ENCODE measurements at places on chromosomes 12 and 14.

DNA sequence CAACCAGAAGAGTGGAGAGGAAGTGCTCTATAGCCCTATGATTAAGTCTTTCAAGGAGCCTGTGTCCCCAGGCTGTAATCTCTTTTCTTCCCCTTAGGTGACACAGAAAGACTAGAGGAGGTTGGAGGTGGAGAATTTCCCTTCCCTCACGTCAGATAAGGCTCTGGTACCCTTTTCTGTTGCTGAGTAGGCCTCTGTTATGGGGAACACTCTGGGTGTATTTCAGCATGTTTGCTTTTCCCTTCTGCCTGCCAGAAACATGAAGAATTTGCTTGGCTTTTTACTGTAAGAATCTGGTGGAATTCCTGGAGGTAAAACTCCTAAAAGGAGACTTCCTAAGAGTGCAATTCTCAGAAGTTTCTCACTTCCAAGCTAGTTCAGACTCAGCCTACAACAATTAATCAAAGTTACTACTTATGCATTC is 58.3 kb downstream of the SIX1 start:
- no peak for DNase-seq

DNA sequence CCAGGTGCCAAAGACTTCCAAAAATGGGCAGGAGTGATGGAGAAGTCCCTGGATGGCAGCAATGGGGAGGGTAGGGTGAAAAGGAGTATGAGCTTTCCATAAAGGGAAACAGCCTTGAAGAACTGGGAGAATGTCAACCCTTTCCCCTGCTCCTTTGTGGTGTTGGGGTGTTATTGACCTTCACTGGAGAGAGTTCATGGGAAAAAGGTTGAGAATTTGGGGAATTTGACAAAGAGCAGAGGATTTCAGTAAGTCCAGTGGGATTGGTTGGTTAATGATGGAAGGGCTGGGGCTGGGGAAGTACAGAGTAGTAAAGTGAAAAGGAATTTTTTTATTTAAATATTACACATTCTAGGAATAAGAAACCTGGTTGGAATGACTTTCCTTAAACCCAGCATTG is 116.6 kb downstream of the ERC1 start:
- no peak for DNase-seq

DNA sequence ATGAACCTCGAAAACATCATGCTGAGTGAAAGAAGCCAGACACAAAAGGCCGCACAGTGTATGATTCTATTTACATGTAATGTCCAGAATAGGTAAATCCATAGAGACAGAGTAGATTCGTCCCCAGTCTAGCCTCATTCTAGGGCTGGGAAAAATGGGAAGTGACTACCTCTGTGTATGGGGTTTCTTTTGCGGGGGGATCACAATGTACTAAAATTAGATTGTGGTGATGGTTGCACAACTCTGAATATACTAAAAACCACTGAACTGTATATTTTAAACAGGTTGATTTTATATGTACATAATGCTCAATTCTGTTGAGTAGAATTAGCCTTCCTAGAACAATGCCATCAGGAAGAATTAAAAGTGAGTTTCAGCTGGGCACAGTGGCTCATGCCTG is 6.3 kb upstream of the RILPL2 start:
- no peak for DNase-seq

DNA sequence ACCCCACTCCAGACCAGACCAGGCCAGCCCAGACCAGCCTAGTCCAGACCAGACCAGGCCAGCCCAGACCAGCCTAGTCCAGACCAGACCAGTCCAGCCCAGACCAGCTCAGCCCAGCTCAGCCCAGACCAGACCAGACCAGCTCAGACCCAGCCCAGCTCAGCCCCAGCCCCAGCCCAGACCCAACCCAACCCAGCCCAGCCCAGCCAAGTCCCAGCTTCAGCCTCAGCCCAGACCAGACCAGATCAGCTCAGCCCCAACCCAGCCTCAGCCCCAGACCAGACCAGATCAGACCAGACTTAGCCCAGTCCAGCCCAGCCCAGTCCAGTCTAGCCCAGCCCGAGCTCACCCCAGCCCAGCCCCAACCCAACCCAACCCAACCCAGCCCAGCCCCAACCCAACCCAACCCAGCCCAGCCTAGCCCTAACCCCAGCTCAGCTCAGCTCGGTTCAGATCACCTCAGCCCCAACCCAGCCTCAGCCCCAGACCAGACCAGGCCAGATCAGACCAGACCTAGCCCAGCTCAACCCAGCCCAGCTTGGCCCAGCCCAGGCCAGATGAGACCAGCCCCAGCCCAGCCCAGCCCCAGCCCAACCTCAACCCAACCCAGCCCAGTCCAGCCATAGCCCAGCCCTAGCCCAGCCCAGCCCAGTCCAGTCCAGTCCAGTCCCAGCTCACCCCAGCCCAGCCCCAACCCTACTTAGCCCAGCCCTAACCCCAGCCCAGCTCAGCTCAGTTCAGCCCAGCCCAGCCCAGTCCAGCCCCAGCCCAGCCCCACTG is 204.7 kb downstream of the BCL11B start:
- no peak for DNase-seq

DNA sequence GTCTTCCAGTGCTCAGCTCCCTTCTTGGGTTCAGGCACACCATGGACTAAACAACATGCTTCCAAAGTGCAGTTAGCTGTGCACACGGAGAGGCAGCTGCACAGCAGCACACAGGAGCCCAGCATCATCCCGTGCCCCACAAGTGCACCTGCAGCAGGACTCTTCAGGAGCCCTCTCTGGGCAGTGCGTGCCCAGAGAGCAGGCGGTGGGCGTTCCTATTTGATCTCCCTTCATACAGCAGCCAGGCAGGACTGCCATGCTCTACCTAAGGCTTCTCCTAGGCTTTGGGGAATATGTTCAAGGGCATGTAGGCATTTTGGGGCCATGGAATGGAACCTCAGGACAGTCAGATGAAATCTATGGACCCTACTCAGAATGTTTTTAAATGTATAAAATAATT is 35.5 kb downstream of the ANO2 start:
- DNase-seq, result no peak

DNA sequence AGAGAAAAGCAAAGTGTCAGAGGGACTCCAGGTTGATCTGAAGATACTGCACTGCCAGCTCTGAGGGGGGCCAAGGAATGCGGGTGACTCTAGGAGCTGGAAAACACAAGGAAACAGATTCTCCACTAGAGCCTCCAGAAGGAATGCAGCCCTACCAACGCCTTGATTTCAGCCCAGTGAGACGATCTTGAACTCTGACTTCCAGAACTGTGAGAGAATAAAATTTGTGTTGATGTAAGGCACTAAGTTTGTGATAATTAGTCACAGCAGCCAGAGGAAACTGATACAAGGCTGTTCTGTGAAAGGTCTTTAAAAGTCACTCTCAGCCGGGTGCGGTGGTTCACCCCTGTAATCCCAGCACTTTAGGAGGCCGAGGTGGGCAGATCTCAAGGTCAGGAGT is 34.2 kb downstream of the CKAP4 start:
- no peak for DNase-seq

- no peak for DNase-seq
These were observed 53.9 kb downstream of the METTL25 start for GRCh38 chr12:82412246-82412645.

- no peak for DNase-seq
These were observed at the start of gene HECTD4 for GRCh38 chr12:112381883-112382796. Gene HECTD4 (minus strand): TSS chr12:112382431. CDS start chr12:112382128, 303 bp downstream.

GRCh38 chr12:89468648-89469326 is 55.8 kb downstream of the GALNT4 start:
- no peak for DNase-seq

DNA sequence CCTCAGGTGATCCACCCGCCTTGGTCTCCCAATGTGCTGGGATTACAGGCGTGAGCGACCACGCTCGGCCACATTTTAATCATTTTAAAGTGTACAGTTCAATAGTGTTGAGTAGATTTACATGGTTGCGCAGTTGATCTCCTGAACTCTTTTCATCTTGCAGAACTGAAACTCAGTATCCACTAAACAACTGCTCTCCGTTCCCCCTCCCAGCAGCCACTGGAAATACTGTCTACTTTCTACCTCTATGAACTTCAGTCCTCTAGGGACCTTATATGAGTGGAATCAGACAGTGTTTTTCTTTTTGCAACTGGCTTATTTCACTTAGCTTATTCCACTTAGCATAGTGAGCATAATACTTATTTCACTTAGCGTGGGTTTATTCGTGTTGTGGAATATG is 53.7 kb downstream of the KCTD10 start:
- no peak for DNase-seq

- DNase-seq, result no peak
These were observed 2.4 kb downstream of the ULK1 start for GRCh38 chr12:131896811-131897270.

- DNase-seq, result no peak
These were observed 154.1 kb upstream of the FKBP4 start for GRCh38 chr12:2640709-2641108.

- no peak for DNase-seq
These were observed 31.7 kb downstream of the GALNT4 start for GRCh38 chr12:89492883-89493282.

DNA sequence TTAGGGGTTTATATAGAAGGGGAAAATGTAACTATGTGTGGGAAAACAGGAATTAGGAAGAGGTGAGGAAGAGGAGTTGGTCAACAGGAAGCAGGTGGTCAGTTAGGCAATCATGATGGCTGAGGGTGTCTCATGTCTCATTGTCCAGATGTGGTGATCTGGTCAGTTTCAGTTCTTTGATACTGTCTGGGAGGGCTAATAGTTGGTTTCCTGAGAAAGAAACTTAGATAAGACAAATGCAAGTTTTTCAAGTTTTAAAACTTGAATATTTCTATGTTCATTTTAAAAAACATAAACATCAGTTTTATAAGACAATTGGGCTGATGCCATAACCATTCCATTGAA is 1121.8 kb upstream of the USP15 start:
- DNase-seq, result no peak

DNA sequence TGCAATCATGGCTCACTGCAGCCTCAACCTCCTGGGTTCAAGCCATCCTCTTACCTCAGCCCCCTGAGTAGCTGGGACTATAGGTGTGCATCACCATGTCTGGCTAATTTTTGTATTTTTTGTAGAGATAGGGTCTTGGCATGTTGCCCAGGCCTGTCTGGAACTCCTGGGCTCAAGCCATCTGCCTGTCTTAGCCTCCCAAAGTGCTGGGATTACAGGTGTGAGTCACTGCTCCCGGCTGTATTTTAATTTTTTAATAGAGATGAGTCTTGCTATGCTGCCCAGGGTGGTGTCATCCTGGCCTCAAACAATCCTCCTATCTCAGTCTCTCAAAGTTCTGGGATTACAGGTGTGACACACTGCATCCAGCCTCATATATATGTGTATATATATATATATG is 31.7 kb upstream of the GPRC5A start:
- no peak for DNase-seq

GRCh38 chr14:50605766-50606165 is 45.8 kb downstream of the ATL1 start:
- DNase-seq, result no peak

DNA sequence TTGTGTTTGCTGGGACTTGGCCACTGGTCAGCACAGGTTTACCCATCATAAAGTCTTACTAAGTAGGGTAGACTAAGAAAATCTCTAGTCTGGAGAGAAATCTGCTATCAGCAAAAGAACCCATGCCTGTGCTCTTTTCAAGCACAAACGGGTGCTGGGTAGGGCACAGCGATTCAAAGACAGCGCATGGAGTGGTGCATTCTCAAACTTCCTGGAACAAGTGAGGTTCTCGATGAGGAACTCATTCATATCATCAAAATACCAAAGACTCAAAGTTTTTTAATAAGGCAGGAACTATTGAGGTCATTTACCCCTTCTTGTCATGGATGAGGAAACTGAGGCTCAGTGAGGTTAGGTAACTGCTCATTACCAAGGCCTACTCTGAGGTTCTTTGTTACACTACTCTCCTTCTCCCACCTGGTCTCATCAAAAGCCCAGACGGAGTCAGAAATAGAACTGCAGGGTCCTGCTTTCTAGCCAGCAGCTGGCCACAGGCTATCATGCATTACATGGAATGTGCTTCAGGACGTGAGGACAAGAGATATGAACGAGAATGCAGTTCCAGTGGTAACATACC is 390.3 kb downstream of the ZFP36L1 start:
- DNase-seq, result no peak
